ENCODE measurements at places on chromosomes 6 and 20.

DNA sequence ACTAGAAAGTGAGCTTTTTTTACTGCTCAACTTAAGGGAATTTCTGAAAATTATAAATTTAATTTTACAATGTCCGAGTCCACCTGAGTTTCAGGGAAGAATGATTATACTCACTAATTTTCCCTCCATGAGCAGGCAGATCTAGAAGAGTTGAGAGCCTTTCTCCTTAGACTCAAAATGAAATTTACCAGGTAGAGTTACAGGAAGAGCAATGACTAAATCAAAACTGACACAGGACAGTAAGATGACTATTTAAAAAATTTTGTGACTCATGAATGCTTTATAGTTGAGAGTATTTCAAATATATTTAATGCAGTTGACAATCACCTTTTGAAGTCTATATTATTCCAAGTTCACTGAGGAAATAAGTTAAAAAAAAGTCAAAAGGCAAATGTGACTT lies 198.1 kb upstream of the NRSN1 start:
- DNase-seq = no peak

GRCh38 chr20:17109307-17109706 lies 117.5 kb upstream of the PCSK2 start:
- DNase-seq = no peak

DNA sequence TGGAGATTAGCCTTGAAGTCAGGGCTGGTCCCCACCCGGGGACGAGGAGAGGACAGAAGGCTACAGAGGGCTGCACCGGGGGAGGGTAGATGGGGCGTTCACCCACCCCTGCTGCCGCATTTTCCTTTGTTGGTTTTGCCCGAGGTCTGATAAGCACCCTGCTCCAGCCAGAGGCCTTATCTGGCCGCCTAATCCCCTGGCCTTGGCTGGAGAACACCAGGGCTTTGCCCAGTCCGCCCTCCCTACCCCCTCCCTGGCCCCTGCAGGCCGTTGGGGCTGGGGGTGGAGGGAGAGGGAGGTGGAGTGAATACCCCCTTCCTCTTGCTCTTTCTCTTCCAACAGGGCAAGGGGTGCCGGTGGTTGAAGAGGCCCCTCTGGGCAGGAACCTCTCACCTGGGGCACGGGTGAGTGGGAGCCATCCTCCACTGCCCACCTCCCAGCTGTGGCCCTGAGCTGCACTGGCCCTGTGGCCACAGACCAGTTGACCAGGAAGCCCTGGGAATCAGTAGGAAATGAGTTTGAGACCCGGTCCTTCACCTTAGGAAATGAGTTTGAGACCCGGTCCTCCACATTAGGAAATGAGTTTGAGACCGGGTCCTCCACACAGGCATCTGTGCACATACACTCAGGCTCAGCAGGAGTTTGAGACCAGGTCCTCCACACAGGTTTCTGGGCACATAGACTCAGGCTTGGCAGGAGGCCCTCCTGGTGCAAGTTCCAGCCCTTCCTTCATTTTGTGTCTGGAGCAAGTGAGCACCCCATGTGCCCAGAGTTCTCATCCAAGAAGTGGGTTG lies 12.0 kb upstream of the GATA5 start:
- DNase-seq = no peak

DNA sequence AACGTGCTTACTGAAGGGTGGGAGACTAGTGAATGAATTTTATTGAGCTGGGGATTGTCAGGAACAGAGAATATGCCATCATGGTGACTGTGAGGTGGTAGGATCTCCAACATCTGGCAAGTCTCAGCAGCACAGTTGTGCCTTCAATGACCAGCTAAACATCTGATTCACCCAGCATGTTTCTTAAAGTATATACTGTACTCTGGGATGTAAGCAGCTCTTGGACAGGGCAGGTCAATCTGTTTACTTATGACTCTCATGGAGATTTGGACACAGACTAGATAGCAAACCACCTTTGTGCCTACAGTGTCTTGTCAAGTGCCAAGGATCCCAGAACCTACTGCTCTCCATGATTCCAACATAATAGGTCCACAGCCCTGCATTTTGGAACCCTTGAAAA lies 801.0 kb upstream of the CITED2 start:
- no peak for DNase-seq

DNA sequence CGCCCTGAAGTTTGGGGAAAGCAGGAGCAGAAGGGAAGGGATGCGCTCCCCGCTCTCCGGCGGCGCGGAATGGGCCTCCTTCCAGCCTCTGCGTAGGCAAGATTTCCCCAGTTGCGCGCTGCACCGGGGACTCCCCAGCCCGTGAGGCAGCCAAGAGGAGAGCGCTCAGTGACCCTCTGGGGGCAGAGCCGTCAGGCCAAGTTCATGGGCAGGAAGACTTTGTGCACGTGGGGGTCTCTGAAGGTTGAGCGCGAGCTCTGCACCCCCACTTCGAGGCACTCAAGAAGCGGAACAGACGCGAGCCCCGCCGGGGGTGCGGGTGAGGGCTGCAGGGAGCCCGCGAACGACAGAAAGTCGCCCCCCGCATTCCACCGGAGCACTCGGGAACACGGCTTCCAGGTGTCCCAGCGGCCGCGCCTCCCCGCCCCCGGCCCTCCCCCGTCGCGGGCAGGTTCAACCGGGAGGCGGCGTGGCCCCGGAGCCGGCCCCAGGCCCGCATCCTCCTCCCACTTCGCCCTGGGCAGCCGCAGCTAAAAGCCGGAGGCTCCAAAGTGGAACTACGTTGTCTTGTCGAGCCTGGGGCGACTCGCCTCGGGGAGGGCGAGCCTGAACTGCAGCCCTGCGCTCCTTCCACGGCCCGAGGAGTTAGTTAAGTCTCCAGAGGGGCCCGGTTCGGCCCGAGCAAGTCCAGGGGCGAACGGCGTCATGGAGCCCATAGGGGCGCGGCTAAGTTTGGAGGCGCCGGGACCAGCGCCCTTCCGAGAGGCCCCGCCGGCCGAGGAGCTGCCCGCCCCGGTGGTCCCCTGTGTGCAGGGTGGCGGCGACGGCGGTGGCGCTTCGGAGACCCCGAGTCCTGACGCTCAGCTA lies at the start of gene PPP1R3G:
TSS of gene PPP1R3G (plus strand) at position 561 of the 867 bp plus-strand sequence. CDS start at position 706, 145 bp downstream.
- DNase-seq = no peak

DNA sequence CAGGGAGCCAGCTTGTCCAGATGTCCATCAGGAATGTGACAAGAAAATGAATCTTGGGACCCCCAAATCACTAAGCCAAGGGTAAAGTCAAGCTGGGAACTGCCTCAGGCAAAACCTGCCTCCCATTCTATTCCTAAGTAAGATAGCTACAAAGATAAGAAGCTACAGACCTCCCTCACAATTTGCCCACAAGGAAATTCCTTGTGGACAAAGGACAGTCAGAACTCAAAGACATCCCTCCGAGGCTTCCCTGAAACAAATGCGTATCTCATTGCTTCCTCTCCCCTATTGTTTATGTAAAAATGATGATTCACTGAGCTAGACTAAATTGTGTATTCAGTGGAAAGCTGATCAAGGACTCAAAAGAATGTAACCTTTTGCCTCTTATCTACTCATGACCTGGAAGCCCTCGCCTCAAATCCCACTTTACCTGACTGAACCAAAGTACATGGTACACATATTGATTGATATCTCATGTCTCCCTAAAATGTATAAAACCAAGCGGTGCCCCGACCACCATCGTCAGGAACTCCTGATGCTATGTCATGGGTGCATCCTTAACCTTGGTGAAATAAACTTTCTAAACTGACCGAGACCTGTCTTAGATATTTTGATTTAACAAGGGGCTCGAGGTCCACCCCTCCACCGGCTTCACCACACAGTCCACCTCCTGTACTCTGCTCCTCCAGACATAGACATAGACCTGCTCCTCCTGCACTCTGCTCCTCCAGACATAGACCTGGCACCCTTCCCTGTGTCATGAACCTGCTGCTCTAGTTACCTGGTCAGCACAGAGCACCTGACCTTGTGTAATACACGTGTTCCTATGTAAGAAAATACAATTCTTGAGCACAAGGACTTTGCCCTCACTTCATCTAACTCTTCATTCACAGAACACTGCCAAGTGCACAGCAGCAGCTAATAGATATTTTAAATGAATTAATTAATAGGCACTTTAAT lies 81.4 kb downstream of the WDR27 start:
- no peak for DNase-seq

DNA sequence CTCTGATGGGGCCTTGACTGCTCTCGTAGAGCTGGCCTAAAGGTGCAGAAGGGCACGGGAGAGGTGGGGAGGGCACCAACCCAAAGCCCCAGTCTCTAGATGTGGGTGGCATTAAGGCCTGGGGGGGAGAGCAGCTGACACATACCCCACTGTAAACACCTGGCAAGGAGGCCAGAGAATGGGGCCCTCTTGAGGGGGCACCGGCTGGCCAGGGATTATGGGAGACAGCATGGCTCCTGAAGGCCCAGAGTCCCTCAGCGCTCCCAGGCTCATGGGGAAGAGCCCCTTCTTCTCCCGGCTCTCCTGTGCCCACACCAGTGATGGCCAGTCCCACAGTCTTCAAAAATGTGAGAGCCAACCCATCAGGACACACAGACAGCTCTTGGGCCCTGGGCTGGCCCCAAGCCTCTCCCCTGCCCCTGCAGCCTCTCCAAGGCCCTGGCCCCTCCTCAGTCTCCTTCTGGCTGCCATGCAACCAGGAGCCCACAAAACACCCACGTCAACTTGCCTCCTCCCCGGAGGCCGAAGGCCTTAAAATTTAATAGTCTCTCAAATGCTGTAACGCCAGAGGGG lies 58.2 kb upstream of the FOXP4 start:
- DNase-seq = no peak

GRCh38 chr6:158003910-158004700 lies 22.4 kb downstream of the SYNJ2 start:
- no peak for DNase-seq
